ENCODE measurements at places on chromosomes 6 and 20. TPM values are rescaled to one million over a fixed set of nuclear protein-coding genes. Genes with fewer than 3 reads are reported as not detected.
A peak's percentile ranks its signal among the peaks of the same experiment; 100 is the strongest.

GRCh38 chr6:126926926-126927325 is 191.5 kb upstream of the RSPO3 start:
- H3K27me3 ChIP-seq, result no peaks in the 10 kb centered on the region
- H3K4me3 ChIP-seq, result no peak overlapping the region
- no peaks in the 10 kb centered on the region for H3K4me1 ChIP-seq
- H3K27ac ChIP-seq, result no peak overlapping the region
- H3K36me3 ChIP-seq, result no peaks in the 10 kb centered on the region

- no peak for DNase-seq
- peak overlapping the region; percentile 93 for H3K4me3 ChIP-seq
- peak overlapping the region; percentile 87 for H3K27ac ChIP-seq
- H3K27me3 ChIP-seq, result no peaks in the 10 kb centered on the region
Observed at GRCh38 chr6:26088344-26088743, 1.1 kb downstream of the HFE start.

DNA sequence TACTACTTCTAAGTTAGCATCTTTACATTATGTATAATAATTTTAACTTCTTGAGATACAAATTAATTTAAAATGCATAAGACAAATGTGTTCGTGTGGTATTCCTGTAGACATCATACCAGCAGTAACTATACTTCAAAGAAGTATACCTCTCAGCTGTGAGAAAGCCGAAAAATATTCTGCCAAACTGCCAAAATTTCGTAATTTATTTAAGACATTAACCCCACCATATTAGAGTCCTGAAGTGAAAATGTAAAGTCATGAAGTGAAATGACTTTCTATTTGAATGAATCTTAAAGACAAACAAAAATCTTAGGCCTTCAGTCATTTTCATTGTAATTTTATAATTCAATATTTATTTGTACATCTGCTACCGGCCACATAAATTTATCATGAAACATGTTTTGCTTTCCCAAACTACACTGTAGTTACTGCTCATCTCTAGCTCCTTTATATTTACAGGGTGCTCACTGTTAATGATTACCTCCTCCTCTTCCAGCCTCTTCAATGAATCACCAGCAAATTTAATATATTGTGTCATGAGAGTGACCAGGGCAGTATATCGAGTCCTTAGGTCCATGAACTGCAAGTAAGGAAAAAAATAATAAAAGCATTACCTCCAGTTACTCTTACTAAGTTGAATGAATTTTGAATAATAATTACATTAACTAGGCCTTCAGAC is 18.5 kb downstream of the DST start:
- H3K27ac ChIP-seq, result no peak overlapping the region
- peaks cover 34% of the 10 kb centered on the region for H3K36me3 ChIP-seq
- peaks cover 9% of the 10 kb centered on the region for H3K4me1 ChIP-seq
- peak overlapping the region; percentile 10 for H3K4me3 ChIP-seq

DNA sequence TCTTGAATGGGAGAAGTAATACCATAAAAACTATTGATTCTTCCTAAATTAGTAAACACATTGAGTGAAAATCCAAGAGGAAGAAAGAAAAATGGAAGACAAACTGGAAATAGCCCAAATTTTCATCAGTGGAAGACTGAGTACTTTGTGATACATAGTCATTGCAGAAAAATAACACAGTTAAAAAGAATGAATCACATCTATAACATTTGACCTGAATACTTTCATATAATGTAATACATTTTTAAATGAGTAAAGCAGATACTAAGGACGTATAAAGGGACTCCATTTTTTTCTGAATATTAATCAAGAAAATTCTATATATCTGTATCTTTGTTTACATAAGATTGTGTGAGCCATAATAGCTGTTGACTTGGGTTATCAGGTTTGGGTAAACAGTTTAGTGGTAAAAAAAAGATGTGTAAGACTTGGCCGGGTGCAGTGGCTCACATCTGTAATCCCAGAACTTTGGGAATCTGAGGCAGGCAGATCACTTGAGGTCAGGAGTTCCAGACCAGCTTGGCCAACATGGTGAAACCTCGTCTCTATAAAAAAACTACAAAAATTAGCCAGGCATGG is 4.3 kb upstream of the SLC17A2 start:
- peaks cover 7% of the 10 kb centered on the region for H3K4me1 ChIP-seq
- no peak overlapping the region for H3K27ac ChIP-seq
- H3K4me3 ChIP-seq, result no peak overlapping the region

DNA sequence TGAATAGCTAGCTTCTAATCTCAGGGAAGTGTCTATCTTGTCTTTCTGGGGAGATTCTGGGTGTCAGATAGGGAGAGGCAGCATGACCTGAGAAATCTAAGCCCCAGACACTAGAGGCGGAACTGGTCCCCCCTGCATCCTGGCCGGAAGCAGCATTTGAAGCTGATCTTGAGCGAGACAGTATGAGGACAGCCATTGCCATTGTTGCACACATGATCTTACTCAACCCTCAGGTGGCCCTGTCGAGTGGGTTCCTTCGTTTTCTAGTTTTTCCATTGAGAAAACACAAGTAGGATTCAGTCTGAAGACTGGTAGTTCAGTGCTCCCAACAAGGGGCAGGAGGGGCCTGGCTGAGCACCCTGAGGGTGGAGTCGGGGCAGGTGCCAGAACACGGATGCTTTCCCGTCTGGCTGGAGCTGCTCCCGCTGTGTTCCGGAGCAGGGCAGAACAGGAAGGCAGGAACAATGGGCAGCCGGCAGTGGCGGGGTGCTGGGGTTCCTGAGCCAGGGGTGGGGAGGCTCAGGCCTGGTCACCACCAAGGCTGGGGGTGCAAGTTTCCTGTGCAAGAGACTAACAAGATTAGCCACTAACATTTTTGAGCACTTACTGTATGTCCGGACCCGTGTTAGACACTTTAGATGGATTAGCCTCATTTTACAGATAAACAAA is 7.9 kb upstream of the SDCBP2 start:
- H3K27me3 ChIP-seq, result no peaks in the 10 kb centered on the region
- H3K4me3 ChIP-seq, result no peak overlapping the region
- H3K4me1 ChIP-seq, result no peaks in the 10 kb centered on the region
- H3K27ac ChIP-seq, result no peak overlapping the region
- H3K36me3 ChIP-seq, result peaks cover 1% of the 10 kb centered on the region

DNA sequence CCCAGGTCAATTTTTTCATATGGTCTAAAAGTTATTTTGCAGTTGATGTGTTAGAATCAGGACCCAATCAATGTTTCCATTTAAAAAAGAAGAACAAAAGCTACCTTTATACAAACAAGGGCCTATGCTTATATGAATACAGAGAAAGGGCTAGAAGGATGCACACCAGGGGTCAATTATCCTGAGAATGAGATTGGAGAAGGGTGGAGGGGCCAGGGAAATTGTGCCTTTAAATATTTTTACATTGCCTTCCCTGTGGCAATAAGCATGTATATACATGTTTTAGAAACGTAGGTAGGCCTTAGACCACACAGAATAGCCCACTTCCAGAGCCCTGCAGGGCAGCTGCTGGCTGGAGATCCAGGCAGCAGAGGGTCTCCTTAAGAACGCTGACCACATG is 12.7 kb downstream of the EXOC2 start:
- no peaks in the 10 kb centered on the region for H3K36me3 ChIP-seq
- peaks cover 14% of the 10 kb centered on the region for H3K4me1 ChIP-seq
- H3K27me3 ChIP-seq, result no peaks in the 10 kb centered on the region
- no peak for DNase-seq

- H3K4me3 ChIP-seq, result no peak overlapping the region
- no peak for DNase-seq
- H3K4me1 ChIP-seq, result no peaks in the 10 kb centered on the region
- H3K27ac ChIP-seq, result no peak overlapping the region
Observed at GRCh38 chr6:130676773-130677144, 150.4 kb upstream of the SMLR1 start.

DNA sequence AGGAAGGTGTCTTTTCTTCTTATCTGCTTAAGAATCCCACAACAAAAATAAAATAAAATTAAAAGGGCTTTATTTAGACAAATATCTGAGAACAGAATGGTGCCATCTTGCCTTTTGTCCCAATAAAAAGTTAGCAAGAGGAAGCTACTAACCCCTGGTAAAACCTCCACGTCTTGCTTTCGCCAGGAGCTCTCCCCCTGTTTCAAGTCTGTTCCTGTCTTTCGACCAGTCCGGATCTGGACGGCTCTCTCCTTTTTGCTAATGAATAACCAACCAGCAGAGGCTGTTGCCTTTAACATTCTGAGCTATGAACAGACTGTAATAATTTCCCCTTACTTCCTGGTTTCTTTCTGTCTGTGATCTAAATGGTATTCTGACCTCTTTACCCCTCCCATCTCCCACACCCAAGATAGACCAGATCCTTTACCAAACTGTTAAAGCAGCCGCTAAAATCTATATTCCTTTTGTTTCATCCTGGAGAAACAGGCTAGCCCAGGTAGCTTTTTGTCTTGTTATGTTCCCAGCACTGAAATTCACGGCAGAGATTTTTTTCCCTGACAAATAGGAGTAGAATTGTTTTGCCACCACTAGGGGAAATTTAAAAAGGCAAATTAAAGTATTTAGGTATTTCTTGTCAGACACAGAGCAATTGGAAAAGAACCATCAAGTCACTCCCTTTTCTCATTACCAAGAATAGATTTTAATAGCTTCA is at the start of gene FRK:
TSS of gene FRK (minus strand) at position 320 of the 712 bp plus-strand sequence. CDS start 580 bp downstream, outside the sequence.
- peaks cover 13% of the 10 kb centered on the region for H3K4me1 ChIP-seq
- no peaks in the 10 kb centered on the region for H3K27me3 ChIP-seq
- peak within 1 kb of the TSS; percentile 89 for H3K27ac ChIP-seq
- peak within 1 kb of the TSS; percentile 72 for H3K4me3 ChIP-seq
- peaks cover 50% of the 10 kb centered on the region for H3K36me3 ChIP-seq

GRCh38 chr6:17431581-17431980 is 38.2 kb downstream of the CAP2 start:
- H3K36me3 ChIP-seq, result no peaks in the 10 kb centered on the region
- no peaks in the 10 kb centered on the region for H3K4me1 ChIP-seq
- DNase-seq, result no peak
- no peaks in the 10 kb centered on the region for H3K27me3 ChIP-seq
- H3K4me3 ChIP-seq, result no peak overlapping the region

CYP21A2 gene
- total RNA-seq, result 0.76 TPM

ESR1 gene
- 0.50 TPM for total RNA-seq

CFAP206 gene
- total RNA-seq, result 0.24 TPM

WFDC2 gene
- total RNA-seq, result 295 TPM

Data from Calu3 (cell line).